Karpas-422 (cell line): ENCODE measurements at places on chromosomes 13 and 19.

DNA sequence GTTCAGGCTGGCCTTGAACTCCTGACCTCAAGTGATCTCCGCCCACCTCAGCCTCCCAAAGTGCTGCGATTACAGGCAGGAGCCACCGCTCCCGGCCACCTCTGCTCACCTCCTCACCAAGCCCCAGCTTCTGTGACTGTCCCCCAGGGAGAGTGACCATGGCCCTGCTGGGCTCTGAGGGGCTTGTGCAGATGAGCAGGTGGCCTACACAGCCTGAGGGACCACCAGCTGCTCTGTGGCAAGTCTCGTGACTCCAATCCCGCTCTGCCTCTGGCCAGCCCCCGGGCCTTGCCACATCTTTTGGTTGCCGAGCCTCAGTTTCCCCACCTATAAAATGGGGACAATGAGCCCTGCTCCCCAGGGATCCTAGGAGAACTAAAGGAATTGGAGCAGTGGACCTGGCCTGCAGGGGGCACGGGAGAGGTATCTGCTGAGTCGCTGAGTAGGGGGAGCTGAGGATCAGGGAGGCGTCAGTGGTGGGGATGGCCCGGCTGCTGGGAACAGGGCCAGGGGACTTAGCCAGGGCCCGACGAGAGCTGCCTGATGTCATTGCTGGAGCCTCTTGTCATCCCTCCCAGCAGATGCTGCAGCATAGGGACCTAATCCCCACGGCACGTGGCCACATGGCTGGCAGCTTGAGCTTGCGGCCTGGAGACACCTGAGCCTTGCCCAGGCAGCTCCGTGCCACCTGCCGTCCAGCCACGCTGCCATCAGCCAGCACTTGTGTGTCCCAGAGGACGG lies 74.7 kb downstream of the GADD45B start:
- DNase-seq, result no peak

DNA sequence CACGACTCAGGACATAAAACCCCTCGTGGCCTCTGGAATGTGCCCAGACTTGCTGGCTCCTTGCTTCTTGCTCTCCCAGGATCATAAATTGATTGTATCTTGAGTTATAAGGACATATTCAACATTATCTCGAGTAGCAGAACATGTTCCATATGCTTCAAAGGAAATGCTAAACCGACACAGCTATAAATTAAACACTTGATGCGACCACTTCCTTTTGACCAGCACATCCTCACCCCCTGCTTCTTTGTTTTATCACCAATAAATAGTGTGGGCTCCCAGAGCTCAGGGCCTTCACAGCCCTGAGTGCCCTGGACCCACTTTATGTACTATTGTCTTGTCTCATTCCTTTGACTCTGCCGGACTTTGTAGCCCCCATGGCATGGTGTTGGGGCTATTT lies 157.0 kb upstream of the PABPC3 start:
- DNase-seq, result no peak

DNA sequence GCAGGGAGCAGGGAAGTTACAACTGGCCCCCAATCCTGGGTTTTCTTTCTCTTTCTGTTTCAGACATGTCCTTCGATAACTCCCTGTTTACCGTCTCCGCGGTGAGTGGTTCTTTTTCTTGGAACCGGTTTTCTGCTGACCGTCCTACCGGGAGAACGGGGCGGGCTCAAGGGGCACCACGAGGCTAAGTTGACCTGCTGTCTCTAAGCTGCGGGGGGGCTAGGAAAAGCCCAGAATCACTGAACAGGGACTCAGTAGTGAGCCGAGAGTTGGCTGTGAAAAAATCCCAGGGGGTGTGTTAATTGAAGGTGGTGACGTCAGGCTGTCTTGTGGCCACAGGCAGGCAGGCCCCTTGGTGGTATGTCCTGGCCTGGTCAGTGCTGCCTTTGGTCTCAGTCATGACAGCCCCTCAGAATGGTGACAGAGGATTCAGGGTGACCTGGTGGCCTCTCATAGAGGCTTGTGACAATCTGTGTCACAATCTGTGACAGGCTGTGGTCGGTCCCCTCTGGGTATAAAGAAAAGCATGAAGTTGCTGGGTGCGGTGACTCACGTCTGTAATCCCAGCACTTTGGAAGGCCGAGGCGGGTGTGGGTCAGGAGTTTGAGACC lies 8.1 kb upstream of the CARM1 start:
- DNase-seq, result no peak

- DNase-seq, result no peak
Measured at GRCh38 chr13:45396533-45397095, 21.6 kb downstream of the SLC25A30 start.

DNA sequence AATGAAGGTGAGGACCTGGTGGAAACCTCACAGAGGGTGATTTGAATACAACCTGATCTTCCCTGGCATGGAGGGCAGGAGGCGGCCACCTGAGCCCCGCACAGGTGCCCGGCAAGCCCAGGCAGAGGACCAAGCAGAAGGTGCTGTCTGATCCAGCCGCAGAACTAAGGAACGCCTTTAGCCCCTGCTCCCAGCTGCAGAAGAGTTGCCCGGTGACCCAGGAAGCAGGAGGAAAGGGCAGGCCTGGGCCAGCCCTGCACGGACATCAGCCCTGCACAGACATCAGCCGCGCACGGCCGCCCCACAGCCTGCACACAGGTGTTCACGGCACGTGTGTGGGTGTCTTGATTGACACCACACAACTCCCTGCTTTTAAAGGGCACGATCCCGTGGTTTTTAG lies 43.1 kb downstream of the RASA3 start:
- no peak for DNase-seq

- peak; percentile 79 for DNase-seq
Measured at GRCh38 chr13:63124863-63125262, 1709.2 kb upstream of the PCDH20 start.

GRCh38 chr19:41555748-41556147 lies 20.2 kb upstream of the CEACAM21 start:
- DNase-seq, result no peak

- DNase-seq, result no peak
Measured at GRCh38 chr13:39401756-39402155, 201.2 kb downstream of the LHFPL6 start.

GRCh38 chr13:111974341-111974640 lies 92.7 kb upstream of the SOX1 start:
- DNase-seq, result no peak

DNA sequence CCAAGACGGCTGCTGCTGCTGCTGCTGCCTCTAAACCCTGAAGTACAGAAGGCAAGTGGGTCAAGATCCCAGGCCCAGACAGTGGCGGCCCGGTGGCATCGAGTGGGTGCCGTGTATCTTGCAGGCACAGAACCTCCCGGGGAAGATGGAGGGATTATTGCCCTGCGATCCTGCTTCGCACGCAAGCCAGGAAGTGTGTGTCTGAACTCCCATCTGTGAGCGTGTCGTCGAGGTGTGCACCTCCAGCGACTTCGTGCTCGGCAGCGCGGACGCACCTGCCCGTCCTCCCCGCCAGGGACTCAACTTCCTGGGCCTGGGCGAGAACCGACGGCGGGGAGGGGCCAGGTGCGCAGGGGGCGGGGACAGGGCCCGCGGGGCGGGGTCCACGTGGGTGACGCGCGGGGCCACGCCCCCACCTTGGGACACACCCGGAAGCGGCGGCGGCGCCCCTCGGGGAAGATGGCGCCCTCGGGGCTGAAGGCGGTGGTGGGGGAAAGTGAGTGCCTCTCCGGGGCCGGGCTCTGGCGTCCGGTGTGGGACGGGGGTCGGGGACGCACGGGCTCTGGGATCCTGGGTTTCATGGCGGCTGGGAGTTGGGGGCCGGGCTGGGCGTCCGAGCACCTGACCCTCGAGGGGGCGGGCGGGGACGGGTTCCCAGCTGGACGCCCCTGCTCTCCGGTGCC lies at the start of gene STXBP2:
STXBP2 (plus strand) TSS at position 420 of the 683 bp plus-strand sequence; CDS start at position 460, 40 bp downstream.
- DNase-seq, result peak; percentile 94

- DNase-seq, result no peak
Measured at GRCh38 chr13:106083620-106084350, 451.7 kb downstream of the EFNB2 start.

- DNase-seq, result no peak
Measured at GRCh38 chr19:18282788-18283141, 1.3 kb upstream of the JUND start.

GRCh38 chr19:708154-709143 lies at the start of gene PALM:
Gene PALM, plus strand, starts transcription at chr19:708935. Its CDS starts 212 bp downstream, at chr19:709147.
- DNase-seq, result no peak

GRCh38 chr19:45331411-45331810 lies 8.7 kb upstream of the CKM start:
- DNase-seq, result peak; percentile 74
